CD4-positive, alpha-beta T cell treated with Interleukin-4 for 1 hour (primary cell): ENCODE measurements at places on chromosomes 13 and 19.

DNA sequence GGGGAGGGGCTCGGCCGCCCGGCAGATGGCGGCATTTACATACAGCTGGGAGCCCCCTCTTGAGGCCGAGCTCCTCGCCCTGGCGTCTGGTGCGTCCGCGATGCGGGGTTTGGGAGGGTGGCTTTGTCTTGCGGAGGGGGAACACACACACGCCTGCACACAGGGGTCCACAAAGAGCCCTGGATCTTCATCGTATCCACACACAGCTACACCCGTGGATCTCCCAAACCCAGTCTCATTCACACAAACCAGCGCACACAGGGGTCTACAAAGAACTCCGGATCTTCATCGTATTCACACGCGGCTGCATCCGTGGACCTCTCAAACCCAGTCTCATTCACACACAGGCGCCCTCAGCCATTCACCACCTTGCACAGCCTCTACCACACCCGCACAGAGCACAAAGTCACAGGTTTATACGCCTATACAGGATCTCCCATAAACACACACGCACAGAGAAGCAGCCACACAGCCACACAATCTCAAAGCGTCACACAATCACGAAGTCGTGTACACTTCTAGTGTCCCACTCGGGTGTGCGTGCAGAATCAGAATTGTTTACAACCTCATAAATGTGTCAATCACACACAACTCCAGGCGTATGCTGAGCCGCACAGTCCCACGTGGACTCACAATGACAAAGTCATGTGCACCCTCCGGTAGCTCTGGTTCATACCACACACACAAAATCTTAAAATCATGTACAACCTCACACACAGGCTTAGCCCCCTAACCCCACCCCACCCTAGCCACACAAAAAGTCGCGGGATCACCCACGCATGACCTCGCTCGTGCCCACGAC lies 550 bp upstream of the DLL3 start:
- DNase-seq, result no peak

DNA sequence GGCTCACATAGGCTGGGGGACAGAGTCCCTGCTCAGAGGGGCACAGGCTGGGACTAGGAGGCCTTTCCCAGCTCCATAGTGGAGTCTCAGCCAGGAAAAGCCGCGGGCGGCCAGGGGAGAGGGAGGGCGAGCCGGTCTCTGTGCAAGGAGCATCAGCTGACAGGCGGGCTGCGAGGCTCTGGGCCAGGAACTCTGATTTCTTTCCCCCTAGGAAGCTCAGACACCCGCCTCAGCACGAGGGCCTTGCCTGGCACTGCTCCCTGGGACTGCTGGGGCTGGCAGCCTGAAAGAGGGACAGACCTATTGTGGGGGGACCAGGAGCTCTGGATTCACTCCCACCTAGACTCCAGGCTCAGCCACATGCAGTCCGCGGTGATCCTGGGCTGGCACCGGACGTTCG lies 2.2 kb upstream of the PLK5 start:
- no peak for DNase-seq

GRCh38 chr19:37991841-37992248 lies 84.8 kb downstream of the SIPA1L3 start:
- no peak for DNase-seq

GRCh38 chr13:98591721-98592361 lies 14.9 kb upstream of the STK24 start:
- no peak for DNase-seq

- DNase-seq, result no peak
These were observed 613.2 kb upstream of the KLF12 start for GRCh38 chr13:74747186-74747955.

DNA sequence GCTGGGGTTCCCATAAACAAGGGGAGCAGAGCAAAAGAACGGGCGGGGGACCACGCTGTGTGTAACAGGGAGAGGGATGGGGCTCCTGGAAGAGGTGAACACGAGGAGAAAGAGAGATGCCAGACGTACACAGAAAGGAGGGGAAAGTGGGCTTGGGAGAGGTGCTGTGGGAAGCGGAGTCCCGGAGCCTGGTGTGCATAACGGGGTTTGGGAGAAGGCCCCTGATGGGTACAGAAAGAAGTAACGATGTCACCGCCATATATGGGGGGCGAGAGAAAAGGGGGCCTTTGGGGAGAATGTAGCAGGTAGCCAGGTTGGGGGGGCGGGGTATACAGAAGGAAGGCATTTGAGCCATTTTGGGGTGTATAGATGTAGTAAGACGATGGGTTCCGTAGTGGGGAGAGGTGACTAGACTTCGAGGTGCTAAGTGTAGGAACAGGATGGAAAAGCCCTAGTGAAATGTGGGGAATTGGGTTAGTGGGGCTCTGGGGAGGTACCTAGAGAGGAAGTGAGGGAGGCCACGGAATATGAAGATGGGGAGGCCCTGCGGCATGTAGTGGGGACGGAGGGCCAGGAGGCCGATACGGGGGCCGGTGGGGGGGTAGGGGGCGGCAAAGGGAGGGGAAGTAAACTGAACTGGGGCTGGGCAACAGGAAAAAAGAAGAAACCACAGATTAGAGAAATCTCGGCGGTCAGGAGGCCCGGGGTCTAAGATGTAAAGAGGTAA lies 787 bp downstream of the ZNF580 start:
- no peak for DNase-seq

DNA sequence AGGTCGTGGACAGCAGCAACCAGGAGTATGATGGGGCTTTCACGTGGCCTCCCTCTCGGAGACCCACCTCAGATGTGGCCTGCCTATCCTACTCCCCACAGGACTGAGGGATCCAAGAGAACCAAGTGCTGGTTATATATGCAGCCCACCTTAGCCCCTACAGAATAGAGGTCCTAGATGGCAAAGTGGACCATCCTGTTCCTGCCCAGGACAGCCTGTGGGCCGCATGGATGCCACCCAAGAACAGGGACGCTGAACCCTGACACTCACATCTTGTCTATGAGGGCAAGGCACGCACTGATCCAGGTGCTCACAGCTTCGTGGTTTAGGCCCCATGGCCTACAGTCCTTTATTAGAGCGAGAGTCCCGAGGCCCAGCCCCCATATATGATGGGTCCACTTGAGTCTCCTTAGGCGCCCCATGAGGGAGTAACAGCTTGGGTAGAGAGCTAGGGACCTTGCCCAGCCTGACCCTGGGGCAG lies 1.5 kb upstream of the SLC27A5 start:
- DNase-seq, result no peak

DNA sequence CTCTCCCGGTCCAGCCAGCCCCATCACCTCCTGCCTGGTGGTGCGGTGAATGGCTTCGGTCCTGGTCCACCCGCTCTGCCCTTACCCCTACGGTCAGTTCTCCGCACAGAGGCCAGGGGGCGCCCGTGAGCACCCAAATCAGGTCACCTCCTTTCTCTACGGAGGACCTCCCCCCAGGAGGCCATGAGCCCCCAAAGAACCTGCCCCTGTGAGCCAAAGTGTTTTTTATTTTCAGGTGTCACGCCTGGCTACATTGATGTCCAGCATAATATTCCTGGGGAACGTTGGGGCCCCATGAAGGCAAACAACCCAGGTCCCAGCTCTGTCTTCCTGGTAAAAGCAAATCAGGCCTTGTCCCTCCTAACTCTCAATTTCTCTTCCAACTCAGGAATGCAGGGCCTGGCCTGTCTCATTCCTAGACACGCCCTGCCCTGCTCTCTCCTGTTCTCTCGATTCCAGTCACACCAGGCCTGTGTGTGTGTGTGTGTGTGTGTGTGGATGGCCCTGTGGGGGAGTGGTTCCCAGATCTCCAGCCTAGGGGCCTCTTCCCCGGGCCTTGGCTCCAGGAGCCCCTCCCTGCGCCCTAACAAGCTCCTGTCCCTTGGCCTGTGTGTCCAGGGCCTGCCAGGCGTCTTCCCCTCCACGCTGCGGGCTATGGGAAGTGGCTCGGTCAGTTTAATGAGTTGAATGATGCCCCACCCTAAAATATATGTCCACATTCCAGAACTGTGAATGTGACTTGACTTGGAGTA lies 9.7 kb upstream of the GIPC1 start:
- peak; percentile 80 for DNase-seq

- no peak for DNase-seq
These were observed at the start of gene ELANE for GRCh38 chr19:852136-853013. TSS of gene ELANE (plus strand) at chr19:852303. CDS start at chr19:852329, 26 bp downstream.

DNA sequence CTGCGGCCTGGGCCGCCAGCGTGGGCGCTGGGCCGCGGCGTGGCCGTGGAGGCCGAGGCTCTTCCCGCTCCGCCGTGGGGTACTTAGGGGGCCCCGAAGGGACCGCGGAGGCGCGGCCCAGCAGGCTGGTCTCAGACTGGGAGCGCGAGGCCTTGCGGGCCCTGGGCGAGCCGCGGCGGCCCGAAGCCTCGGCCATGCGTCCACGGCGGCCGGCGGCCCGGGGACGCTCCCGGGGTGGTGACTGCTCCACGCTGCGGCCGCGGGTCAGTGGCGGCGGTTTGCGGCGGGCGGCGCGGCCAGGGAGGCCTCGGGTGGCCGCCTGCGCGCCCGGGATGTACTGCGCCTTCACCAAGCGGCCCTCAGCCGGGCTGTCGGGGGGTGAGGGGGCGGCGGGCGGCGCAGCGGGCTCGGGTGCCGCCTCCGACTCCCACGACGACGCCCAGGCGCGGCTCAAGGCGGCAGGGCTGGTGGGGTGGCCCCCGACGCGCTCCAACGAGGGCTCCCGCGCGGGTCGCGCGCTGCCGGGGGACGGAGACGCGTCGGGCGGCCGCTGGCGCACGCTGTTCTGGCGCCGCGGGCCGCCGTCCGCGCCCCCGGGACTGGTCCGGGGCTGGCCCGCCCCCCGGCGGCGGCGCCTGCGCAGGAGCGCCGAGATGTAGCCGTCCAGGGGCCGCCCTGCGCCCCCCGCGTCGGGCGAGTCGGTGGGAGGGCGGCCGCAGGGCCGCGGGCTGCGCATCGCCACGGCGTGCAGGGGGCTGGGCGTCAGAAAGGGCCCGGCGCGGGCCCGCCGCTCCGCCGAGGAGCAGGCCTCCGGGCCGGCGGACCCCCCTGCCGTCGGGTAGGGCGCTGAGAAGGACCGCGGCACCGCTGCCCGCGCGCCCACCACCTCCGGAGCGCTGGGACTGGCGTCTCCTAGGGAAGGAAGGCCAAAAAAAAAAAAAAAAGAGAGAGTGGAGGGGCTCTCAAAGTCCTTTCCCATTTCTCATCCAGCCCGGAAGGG lies 11.7 kb downstream of the DACT3 start:
- DNase-seq, result no peak

DNA sequence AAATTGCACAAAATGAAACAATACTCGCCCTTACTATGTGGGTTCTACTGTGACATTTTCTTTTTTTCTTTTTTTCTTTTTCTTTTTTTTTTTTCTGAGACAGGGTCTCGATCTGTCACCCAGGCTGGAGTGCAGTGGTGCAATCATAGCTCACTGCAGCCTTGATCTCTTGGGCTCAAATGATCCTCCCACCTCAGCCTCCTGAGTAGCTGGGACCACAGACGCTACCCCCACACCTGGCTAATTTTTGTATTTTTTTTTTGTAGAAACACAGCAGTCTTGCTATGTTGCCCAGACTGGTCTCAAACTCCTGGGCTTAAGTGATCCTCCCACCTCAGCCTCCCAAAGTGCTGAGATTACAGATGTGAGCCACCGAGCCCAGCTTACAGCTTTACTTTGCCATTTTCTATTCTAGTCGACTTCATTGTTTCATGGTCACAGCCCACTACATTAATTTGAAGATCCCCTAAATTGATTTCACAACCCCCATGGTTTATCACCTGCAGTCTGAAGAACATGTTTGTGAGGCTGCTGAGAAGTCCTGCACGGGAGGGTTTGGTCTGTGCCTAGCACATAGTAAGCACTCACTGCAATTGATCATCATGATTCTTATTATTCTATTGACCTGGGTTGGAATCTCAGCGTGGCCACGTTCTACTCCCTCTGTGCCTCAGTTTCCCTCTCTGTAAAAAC lies 3.8 kb downstream of the BCL3 start:
- no peak for DNase-seq

GRCh38 chr13:40230833-40231266 lies 435.6 kb downstream of the FOXO1 start:
- no peak for DNase-seq

DNA sequence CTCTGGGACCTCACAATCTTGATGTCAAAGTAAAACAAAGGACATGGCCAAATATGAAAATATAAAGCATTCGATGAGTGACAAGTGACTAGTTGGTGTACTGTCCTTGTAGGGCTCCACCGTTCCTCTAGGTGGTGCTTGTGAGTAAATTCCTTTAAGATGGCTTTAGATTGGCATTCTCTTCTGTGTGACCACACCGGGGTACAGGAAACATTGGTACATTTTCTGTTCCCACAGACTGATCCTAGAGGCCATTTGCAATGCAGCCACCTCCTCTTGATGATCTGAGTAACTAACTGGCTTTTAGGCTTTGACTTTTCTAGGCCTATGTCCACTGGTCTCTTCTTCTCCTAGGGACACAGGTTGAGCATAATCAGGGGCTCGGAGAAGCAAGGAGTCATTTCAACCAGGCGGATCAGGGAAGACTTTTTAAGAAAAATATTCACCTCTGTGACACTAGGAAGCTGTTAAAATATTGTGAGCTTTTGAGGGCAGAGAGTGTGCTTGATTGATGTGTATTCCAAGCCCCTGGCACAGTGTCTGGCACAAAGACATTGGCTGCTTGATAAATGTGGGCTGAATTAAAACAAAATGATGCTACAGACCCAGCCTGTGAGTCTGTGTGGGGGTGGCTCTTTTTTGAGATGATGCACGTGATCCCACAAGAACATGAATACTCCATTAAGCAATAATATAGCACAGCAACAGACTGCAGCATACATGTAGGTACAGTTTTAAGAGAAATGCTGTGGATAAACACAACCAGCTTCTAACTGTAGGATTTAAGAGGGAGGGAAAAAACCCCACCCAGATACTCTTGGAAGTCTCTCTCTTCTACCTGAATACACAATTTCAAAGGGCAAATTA lies 21.0 kb downstream of the EPSTI1 start:
- peak; percentile 69 for DNase-seq

- DNase-seq, result no peak
These were observed 86.9 kb downstream of the DOCK9 start for GRCh38 chr13:98890925-98891324.

DNA sequence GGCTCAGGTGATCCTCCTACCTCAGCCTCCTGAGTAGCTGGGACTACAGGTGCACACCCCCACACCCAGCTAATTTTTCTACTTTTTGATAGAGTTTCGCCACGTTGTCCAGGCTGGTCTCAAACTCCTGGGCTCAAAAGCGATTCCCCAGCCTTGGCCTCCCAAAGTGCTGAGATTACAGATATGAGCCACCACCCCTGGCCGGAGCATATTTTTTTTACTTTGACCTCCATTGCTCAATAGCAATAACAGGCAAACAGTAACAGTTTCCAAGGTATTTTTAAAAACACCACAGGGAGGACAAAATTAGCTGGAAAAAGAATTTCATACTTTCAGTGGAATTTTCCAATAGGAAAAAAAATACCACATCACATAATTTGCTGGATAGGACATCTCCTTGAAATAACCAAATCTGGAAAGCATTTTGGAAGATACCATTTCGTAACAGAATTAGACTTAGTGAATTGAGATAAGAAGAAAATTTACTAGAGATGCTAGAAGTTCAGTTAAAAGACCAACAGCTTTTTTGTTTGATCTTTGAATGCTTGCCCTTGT lies 5.2 kb downstream of the DUXA start:
- no peak for DNase-seq

- no peak for DNase-seq
These were observed 17.4 kb upstream of the FEM1A start for GRCh38 chr19:4774136-4774535.
